ENCODE measurements at places on chromosomes 6 and 20.
A peak's percentile ranks its signal among the peaks of the same experiment; 100 is the strongest.

- ATAC-seq = peak; percentile 38
These were observed 18.5 kb downstream of the POM121L2 start for GRCh38 chr6:27293436-27294098.

DNA sequence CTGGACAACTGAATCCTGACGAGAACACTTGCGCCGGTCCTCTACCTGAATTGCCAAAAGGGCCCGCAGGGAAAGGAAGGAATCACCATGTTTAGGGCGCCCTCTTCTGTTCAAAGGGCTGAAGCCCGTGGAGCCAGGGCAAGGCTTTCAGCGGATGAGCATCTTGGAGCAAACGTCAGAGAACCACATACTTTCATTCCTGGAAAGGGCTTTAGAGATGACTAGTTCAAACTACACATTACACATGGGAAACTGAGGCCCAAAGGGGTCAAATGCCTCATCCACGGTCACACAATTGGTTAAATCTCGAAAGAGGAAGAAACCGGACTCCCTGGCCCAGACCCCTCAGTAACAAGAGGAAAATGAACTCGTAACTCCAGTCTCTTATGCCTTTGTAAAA lies 11.5 kb upstream of the ZNF133 start:
- ATAC-seq = peak; percentile 99

GRCh38 chr20:45523821-45524220 lies 8.4 kb upstream of the SPINT3 start:
- no peak for ATAC-seq

GRCh38 chr20:37179683-37180524 lies 556 bp upstream of the MROH8 start:
- ATAC-seq = peak; percentile 6

GRCh38 chr6:167341665-167342655 lies 17.1 kb downstream of the TTLL2 start:
- no peak for ATAC-seq

DNA sequence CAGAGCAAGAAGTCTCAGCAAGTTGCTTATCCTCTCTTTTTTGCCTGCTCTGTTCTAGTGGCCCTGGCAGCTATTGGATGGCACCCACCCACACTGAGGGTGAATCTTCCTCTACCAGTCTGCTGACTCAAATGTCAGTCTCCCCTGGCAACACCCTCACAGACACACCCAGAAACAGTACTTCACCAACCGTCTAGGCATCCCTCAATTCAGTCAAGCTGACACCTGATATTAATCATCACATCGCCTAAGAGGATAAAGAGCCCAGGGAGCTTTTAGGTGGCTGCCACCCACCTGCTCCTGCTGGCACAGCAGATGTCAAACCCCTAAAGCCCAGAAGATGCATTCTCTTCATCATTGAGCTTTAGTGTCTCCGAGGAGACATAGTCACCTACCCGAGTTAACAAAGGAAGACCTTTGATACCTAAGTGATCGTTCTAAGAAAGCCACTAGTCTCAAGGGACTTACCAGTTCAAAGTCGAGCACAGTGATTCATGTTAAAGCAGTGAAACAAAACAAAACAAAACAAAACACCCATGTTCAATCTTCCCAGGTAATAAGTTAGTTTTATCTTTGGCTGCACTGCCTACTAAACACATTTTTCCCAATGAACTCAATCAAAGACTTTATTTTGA lies 97.7 kb upstream of the KCNQ5 start:
- ATAC-seq = no peak

GRCh38 chr6:32972353-32973143 lies 4.2 kb downstream of the BRD2 start:
- no peak for ATAC-seq

DNA sequence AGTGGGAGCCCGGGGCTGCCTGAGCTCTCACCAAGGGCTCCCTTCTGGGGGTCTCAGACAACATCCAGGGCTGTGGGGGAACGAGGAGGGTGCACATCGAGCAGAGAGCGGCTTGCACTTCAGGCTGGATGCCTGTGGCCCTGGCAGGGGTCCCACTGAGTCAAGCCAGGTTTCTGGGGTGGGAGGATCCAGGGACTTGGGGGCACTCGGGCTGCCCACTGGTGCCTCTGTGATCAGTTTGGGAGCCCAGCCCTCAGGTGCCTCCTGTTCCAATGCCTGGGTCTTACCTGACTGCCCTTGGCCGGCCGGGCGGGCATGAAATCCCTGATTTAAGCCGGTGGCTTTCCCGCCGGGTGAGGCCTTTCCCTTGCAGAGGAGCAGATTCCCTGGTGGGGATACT lies 470 bp downstream of the COL20A1 start:
- no peak for ATAC-seq

GRCh38 chr6:82015043-82015442 lies 232.5 kb downstream of the IBTK start:
- ATAC-seq = no peak

GRCh38 chr20:12581644-12582289 lies 427.0 kb upstream of the SPTLC3 start:
- ATAC-seq = no peak

DNA sequence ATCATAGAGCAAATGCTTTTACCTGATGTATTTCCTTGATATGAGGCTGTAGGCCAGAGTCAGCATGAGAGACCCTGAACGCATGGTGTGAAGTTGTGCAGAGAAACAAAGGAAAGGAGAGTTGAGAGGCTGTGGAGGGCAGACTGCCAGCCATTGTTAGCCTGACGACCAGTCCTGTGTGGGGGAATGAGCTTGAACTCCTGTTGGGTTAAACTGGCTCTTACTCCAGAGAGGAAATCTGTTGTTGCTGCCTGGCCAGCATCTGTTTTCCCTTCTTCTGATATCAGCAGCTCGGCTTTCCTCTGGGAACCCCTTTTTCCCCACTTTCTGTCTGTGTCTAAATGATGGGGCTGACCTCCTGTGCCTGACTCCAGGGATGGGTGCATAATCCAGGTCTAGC lies 158.2 kb upstream of the ZFP64 start:
- no peak for ATAC-seq

GRCh38 chr6:137471497-137471896 lies 22.7 kb downstream of the OLIG3 start:
- no peak for ATAC-seq

- ATAC-seq = no peak
These were observed 62.2 kb upstream of the PDE10A start for GRCh38 chr6:165725201-165725600.

GRCh38 chr6:68069921-68070710 lies 565.0 kb upstream of the ADGRB3 start:
- ATAC-seq = no peak

- no peak for ATAC-seq
These were observed 26.6 kb downstream of the FRMD1 start for GRCh38 chr6:168052291-168052891.

DNA sequence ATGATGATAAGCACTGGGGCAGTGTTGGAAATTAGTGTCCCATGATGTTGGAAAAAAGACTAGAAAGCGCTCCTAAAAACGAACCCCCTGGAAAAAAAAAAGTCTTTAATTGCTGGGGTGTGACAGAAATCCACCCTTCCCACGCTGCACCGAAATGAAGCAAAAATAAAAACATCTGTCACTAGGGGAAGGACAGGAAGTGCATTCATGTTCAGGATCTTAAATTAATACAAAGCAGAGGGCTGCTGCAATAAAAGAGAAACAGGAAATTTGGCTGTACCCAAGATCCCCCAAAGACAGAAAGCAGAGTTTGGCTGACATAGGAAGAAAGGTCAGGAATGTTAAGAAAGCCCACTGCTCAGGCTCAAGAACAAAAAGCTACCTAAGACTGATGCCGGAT lies 333.9 kb downstream of the TBC1D32 start:
- ATAC-seq = no peak

DNA sequence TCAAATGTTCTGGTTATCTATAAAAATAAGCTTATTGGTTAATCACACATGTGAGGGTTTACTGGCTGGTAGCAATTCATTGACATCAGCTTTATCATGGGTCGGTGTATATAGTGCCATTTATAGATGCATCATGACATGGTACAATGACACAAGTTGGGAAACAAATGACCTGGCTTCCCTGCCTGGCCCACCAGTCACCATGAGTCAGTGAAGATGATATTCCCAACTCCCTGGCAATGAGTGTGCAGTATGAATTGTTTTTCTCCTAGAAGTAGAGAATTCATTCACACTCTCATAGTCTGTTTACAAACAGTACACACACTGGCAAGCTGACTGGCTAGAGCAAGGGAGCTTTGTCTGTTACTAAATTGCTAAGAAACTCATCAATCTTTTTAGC lies 37.2 kb upstream of the CALHM6 start:
- ATAC-seq = no peak
